ENCODE measurements at places on chromosomes 5 and 9.

GRCh38 chr9:137433916-137434431 lies 7.2 kb downstream of the ENTPD8 start:
- no peak for DNase-seq

DNA sequence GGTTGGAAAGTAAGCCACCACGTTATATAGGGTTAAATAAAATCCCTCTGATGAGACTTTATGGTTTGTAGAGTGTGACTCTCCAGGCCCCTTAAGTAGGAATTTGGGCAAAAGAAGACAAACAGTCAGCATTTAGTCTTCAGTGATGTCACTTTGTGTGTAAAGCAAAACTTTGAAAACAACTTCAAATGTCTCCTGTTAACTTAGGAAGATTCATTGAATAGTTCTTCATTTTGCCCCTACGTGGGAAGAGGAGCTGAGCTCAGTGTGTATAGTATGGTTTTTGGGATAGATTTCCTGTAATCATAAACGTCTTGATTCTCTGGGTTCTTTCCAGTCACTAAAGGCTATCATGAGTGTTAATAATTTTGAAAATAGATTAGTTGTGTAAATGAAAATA lies 101.3 kb downstream of the GADD45G start:
- DNase-seq, result no peak

- DNase-seq, result no peak
Measured at GRCh38 chr5:56791396-56791795, 24.0 kb upstream of the MAP3K1 start.

- DNase-seq, result no peak
Measured at GRCh38 chr9:92760070-92760469, 4.6 kb downstream of the BICD2 start.

DNA sequence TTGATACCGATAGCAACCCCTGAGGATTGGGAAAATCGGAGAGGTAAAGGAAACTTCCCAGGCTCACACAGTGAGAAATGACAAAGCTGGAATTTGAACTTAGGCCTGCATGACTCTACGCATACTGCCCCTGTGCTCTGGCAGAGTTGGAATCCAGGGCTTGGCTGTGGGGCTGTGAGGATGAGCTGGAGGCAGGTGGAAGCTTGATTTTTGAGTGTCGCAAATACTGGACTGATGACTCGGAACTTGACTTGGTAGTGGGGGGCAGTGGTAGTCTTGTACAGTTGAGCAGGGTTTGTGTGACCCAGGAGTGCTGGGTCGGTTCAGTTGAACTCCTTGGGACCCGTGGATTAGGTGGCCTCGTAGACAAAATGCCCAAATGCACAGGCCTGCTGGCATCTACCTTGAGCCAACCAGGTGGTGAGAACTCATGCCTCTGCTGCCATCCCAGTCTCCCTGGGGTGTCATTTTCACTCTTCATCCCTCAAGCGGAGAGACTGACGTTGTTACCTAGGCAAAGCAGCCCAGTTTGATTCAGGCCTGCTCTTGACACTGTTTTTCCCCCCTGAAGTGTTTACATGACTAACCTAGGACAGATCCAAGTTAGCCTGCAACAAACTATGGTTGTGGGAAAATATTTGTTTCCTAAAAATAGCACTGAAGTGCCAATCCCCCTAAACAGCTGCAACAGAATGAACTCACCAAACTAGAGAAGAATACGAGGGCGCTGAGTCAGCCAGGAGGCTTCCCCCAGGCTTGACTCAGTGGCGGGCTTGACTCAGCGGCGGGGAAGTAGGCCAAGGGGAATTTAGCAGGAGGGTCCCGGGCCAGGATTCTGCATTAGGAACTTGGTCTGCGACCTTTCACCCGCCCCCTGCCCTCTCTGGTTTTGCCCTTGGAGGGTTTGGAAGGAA lies 45.7 kb upstream of the ORM1 start:
- DNase-seq, result no peak

DNA sequence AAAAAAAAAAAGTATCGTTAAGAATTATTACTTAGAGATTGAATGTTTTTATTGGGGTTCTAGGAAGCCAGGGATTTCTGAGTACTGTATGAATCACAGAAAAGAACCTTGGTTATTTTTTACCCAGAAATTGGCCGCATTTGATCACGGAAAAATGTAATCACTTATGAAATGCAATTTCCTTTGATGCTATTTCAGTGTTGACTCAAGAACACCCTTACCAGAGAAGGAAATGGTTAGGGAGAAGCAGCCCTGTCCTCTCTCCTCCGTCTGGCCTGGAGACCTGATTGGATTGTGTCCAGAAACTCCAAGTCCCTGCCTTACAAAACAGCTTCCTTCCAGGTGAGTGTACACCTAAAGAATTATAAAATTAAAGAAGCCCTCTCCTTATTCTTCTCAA lies 116.7 kb downstream of the MED10 start:
- no peak for DNase-seq

GRCh38 chr9:91176426-91176825 lies 185.3 kb downstream of the AUH start:
- no peak for DNase-seq

GRCh38 chr5:153756540-153756939 lies 266.1 kb downstream of the GRIA1 start:
- no peak for DNase-seq

DNA sequence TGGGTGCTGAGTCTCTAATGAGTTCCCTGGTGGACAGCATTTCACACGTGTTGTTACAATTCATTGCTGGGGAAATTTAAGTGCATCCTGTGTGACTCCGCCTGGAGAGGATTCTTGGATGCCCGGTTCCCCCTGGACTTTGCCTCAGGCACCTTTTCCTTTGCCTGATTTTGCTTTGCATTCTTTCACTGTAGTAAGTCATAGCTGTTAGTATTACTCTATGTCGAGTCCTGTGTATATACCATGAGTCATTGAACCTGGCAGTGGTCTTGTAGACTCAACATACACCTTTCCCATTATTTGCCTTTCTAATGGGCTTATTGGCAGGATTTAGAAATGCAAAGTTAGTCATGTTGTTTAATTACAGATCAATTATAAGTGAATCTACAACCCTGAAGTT lies 81.9 kb upstream of the DHFR start:
- no peak for DNase-seq

- no peak for DNase-seq
Measured at GRCh38 chr5:152097128-152097527, 172.5 kb upstream of the GLRA1 start.

DNA sequence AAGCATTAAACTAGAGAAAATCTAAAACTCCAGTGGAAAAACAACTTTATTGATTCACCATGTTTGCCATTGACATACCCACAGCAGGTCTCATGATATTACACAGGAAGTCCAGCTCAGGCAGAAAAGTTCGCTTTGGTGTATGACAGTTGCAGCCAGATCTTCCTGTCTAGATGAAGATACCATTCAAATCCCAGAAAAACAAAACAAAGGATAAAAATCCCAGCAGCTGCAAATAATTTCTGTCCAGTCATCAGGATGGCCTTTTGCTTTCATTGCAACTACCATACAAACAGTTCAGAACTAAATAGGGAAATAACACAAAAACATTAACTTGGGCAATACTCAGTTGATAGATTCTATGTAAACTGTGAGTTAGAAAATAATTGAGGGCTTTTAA lies 136.0 kb upstream of the NREP start:
- DNase-seq, result no peak

GRCh38 chr9:77747163-77747562 lies 99.0 kb upstream of the GNA14 start:
- no peak for DNase-seq

DNA sequence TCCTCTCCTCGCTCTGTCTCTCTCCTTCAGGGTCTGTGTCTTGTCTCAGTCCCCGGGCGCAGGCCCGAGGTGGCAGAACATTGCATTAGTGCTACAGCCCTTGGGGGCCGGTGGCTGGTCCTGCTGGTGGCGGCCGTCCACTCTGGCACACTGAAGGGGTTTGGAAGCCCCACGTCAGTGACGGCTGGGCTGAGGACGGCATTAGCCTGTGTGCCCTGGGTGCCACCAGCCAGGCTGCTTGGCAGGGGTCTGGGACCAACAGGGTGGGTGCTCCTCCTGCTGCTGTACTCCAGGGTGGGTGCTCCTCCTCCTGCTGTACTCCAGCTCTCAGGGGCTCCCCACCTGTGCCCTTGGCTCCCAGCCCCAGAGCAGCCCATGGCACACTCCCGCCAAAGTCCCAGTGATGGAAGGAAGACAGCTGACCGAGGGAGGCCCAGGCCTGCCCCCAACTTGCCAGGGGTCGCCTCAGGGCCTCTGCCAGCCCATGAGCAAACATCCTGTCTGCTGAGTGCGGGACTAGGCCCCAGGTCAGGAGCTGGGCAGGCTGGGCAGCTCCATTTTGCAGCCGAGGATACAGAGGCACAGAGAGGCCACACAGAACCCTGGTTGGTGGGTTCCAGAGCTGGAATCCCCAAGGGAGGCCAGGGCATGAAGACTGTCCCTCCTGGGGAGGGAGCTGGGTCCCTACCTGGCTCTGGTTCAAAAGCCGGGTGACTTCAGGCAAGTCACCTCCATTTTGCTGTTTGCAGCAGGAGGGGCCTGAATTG lies 27.3 kb downstream of the SARDH start:
- DNase-seq, result no peak

DNA sequence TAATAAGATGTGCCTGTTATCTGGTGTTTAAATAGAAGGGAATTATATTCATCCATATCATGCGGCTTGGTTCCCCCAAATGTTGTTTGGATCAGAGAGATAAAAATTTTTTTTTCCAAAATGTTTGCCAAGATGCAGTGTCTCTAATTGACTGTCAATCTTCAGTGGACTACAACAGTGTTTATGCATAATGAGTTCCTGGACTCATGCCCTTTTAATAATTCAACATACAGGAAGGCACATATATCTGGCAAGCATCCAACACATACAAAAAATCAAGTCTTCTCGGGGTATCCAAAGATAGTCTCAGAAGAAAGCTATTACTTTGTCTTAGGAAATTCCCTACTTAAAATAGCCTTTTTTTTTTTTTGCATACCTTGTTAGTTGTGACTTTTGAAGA lies 1534.7 kb downstream of the EFNA5 start:
- DNase-seq, result no peak

DNA sequence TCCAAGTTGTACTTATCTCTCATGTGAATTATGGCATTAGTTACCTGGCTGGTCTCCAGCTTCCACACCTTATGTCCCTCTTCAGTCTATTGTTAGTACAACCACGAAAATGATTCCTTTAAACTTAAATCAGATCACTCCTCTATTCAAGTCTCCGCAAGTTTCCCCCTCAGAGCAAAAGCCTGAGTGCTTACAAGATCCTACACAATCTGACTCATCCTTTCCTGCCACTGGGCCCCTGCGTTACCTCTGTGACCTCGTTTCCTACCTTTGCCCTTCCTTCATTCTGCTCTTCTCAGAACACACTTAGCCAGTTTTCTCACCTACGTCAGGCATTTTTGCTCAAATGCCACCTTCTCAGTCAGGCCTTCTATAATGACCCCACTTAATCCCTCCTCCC lies 45.1 kb upstream of the GLIS3 start:
- peak; percentile 7 for DNase-seq

DNA sequence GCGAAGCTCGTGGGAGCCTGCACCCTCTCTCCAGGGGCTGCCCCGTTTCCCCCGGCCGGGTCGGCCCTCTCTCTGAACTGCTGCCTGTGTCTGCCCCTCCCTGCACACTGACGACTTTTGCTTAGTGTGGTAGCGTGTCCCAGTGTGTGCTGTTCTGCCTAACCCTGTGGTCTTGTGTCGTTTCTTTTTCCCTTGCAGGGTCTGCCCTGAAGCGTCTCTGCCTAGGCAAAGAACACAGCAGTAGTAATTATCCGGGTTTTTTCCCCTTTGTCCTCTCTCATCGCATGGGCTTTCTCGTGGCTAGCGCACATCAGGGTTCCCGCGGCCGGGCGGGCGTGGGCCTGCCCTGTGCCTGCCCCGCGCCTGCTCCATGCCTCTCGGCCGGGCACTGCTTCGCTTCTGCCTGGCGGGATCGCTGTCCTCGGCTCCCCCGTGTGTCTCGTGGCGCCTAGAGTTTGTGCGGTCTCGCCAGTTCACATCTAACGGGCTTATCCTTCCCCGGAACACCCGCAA lies 122.7 kb downstream of the WNK2 start:
- no peak for DNase-seq

- DNase-seq, result peak; percentile 22
Measured at GRCh38 chr9:76394960-76395252, 680 bp upstream of the RFK start.

Measured in activated CD4-positive, alpha-beta T cell treated with anti-CD3 and anti-CD28 coated beads for 24 hours (primary cell).